ENCODE measurements at places on chromosomes 11 and 22.
A peak's percentile ranks its signal among the peaks of the same experiment; 100 is the strongest.

DNA sequence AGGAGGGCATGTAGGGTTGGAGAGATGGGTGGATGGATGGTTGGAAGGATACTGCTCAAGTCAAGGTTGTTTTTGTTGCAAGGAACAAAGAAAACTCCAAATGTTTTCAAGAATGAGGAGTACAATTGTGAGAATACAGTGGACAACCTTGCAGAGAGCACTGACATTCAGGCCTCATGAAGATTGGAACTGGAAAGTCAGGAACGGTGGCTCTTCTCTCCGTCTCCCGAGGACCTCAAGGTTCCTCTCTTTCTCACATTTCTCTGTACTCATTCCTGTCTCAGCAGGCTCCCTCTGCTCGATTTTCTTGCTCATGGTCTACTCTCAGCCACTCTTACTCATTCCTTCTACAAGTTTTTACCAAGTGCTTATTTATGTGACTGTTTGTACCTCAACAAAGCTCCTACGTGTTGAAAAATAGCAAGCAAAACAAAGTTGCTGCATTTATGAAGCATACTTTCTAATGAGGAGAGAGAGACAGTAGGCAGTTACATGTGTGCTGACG, 97.6 kb downstream of the SWAP70 start:
- no peak for DNase-seq

DNA sequence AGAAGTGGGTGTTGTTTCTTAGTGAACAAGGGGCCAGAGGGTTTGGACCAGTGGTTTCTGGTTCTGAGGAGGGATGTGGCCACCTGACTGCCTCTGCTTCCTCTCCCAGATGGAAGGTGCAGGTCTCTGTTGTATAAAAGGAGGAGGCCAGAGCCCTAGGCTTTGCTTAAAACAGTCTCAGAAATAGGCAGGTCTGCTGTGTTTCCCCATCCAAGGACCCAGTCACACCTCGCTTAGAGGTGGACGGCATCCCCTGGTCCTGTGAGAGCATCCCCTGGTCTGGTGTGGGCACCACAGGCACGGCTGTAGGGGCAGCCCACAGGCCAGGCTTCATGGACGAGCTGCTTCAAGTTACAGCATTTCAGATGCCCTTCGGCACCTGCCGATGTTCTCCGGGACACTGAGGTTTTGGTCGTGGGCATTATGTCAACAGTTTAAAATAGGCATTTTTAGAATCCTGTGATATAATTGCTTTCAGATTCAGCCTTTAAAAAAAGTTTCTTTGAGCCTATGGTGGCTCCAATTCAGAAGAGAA, 45.7 kb upstream of the SHANK2 start:
- no peak for DNase-seq

DNA sequence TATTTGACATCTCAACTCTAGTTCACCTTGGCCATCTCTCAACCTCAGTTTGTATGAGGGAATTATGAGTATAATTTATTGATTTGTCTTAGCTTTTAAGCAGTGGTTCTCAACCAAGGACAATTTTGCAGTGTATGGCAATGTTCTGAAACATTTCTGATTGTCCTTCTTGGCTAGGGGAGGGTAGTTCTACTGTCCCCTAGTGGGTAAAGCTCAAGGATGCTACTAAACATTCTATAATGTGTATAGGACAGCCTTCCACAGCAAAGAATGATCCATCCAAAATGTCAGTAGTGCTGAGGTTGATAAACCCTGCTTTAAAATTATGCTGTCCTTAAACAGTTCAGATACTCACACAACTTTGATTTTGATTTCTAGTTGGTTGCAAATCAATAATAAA, 78.1 kb upstream of the ALKBH3 start:
- no peak for DNase-seq

- no peak for DNase-seq
Observed at GRCh38 chr11:94048032-94048709, 27.0 kb downstream of the HEPHL1 start.

- no peak for DNase-seq
Observed at GRCh38 chr22:17269224-17269606, 50.0 kb upstream of the ADA2 start.

DNA sequence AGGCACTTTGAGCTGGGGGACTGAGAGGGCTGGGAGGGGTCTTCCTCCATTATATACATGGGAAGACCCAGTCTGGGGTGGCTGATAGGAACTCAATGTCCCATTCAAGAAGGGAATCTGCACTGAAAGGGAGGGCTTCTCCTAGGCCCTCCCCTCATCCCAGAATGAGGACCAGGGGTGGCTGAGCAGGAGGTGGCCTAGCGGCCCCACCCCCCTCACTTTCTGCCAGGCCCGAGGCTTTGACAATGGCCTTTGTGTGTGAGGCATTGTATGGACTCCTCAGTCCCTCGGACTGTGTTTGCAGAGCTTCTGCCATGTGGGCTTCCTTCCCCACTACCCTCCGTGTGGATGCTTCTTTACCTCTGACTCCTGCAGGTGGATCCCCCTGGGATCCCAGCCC, 65.7 kb downstream of the NECTIN1 start:
- no peak for DNase-seq

DNA sequence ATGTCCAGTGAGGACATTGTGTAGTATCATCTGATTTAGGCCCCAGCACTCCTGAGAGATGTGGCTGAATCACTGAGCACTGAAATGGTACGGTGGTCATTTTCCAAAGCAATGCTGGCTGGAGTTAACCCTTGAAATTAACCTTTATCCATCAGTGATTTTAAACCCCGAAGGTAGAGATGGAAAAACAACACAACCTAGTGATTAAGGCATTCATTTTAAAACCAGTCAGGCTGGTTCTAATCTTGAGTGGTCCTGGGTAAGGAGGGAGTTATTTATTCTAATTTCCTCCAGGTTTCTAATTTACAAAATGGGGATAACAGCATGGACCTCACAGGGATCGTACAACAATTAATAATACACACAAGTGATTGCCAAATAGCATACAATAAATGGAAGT, 6.6 kb upstream of the CSNK2A3 start:
- no peak for DNase-seq

GRCh38 chr11:117809236-117810055, 12.4 kb upstream of the DSCAML1 start:
- DNase-seq, result peak; percentile 47

DNA sequence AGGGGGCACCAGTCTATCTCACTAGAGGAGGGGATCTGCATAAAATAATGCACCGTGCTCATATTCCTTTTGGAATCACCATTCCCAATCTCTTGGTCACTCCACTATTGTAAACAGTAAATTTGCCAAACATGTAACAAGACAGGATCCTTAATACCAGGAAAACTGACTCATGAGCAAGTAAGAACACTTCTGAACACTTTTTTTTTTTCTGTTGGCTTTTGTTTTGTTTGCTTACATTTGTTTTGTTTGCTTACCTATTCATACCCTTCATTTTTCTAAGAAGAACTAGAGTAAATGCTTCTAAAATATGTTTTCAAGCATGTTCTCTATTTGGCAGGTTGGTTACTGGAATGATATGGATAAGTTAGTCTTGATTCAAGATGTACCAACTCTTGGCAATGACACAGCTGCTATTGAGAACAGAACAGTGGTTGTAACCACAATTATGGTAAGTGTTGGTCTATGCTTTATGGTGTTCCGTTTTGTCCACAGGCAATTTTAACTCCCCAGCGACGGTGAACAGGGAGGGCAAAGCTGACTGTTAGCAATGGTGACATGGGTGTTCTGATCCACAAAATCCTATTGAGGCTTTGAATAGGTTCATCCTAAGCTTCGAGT, 111.8 kb downstream of the MSANTD4 start:
- DNase-seq, result no peak

DNA sequence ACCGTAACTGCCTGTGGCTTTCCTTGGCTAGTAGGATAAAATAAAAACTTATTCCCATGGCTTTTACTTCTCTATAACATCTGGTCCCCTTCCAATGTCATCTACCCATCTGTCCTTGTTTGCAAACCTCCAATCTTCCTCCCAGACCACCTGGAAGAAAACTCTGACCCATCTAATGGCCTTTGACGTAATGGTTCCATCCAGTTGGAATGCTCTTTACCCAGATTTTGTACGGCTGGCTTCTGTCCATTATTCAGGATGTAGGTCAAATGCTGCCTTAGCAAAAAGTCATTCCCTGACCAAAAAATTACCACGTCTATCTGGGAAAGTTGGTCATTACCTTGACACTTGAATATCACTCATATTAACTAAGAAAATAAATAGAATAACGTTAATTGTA, 577.9 kb upstream of the ANO5 start:
- DNase-seq, result no peak

DNA sequence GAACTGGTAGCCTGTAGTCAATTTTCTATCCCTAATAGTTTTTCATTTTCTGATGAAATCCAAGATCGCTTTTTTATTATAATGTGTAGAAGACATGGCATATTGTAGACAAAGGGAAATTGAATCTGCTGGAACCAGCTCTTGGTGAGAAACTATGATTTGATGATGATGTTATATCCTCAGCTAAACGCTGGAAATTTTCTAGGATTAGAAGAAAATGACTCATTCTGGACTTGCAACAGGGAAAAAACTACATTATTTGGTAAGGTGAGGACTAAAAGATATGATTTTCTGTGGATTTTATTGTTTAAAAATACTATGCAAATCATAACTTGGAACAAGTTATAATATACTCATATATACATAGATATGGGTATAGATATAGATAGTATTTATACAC, 14.1 kb upstream of the PGM2L1 start:
- DNase-seq, result no peak

DNA sequence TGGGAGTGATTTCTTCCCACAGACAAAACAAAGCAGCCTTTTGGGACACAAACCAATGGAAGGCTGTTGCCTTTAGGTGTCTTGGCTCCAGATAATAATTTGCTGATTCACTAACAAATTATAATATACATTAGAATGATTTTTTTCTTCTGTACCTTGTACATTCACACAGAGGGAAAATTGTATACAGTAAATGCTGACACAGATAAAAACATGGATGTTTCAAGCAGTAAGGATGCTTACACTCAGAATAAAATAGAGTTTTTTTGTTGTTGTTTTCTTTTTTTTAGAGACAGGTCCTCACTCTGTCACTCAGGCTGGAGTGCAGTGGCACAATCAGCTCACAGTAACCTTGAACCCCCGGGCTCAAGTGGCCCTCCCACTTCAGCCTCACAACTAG, 109.2 kb upstream of the TRPC6 start:
- DNase-seq, result no peak

DNA sequence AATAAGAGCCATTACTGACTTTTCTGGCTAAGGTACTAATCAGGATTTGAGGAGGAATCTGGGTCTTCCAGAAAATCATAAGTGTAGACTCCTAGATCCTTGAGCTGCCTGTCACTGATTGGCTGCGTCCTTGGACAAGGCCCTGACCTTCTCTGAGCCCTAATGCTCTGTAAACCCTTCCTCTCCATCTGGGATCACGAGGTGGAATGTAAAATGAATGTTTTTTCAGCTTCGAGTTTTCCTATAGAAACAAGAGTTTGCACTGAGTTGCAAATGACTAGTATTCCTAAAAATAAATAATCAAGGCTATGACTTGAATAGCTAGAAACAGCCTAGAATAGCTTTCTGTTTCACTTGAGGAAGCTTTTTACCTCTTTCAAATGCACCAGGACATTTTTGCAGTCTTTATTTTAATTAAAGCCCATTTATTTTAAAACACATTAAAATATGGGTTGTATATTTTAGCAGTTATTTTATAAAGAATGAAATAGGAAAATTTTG, 1.1 kb upstream of the DIXDC1 start:
- no peak for DNase-seq

GRCh38 chr11:41982975-41983374, 523.5 kb upstream of the LRRC4C start:
- DNase-seq, result no peak

- no peak for DNase-seq
Observed at GRCh38 chr11:69325446-69325845, 31.5 kb downstream of the MYEOV start.

GRCh38 chr11:61814247-61814957, 2.4 kb downstream of the FADS1 start:
- DNase-seq, result no peak

DNA sequence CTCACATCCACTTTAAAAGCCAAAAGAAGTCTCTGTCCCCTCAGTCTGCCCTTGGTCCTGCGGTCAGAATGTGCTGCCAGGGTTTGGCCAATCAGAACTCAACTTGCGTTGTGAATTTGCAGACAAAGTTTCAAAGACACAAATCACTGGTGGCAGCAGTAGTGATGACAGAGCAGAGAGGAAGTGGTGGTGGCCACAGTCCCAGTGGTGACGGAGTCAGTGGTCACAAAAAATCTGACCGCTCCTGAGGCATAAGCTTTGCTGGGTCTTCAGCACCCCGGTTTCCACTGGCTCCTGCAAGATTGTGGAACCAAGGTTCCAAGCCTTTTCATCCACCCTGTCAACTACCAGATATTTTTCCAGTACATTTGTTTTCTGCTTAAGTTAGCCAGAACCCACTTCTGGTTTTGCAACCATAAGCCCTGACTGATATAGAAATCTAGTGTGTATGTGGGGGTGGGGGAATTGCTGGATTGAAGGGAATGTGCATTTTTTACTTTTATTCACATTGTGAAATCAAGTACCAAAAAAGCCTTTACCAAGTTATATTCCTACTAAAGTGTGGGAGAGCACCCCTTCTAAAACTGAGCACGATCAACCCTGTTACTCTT, 112.3 kb downstream of the TMPRSS5 start:
- DNase-seq, result no peak

DNA sequence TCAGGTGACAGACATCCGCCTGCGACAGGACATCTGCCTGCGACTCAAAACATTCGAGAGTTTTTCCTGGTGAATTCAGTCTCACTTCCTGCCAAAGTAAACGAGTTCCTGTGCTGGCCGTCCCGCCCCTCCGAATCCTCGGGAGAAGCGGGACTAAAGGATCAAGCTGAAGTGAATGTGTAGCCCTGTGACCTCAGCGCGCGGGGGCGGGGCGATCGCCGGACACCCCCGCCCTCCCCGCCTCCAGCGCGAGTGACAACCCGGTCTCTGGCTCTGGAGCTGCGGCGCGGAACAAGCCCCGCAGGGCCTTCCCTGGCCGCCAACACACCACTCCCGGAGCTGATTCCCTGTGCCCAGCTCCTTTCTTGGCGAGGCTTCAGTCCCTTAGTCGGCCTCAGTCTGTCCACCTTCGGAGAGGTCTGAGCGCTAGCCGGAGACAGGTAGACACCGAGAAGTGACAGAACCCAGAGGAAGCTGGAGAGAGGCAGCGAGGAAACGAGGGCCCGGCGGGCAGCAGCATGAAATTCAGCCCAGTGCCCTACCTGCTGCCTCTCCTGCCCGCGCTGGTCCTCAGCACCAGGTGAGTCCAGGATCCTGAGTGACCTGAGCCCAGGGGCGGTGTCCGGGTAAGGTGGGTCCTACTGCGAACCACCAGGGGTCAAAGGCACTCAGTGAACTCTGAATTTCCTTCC, 766.4 kb upstream of the LUZP2 start:
- no peak for DNase-seq

DNA sequence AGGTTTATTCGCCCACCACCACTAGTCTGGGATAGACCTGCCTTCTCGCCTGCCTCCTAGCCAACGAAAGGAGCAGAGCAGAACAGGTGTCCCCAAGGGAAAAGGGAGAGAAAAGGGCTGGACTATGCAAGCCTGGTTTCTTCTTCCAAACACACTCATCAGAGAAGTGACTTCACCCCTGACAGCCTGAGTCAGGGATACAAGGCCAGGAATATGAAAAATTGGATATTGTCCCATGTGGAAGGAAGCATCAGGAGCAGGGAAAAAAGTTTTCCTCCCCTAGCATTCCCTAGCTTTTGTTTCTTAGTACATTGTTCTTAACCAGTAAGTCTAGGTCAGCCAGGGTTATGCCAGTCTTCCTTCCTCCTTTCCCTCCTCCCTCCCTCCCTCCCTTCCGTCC, 56.9 kb upstream of the TNRC6B start:
- no peak for DNase-seq

Data from COLO829 (cell line).